ENCODE measurements at places on chromosomes 13 and 19. TPM values are rescaled to one million over a fixed set of nuclear protein-coding genes. Genes with fewer than 3 reads are reported as not detected.

The IRGC gene
- total RNA-seq = not detected

The DMKN gene
- total RNA-seq = not detected

The LHB gene
- not detected for total RNA-seq

The LENG9 gene
- total RNA-seq = 4.8 TPM

The GZMM gene
- total RNA-seq = not detected

The APOC1 gene
- total RNA-seq = 1.5 TPM

The NTF4 gene
- total RNA-seq = not detected

The CEACAM20 gene
- not detected for total RNA-seq

The CGB7 gene
- not detected for total RNA-seq

The URAD gene
- not detected for total RNA-seq

The COMP gene
- not detected for total RNA-seq

The ZNF8 gene
- total RNA-seq = 2.6 TPM

The CYP2A7 gene
- not detected for total RNA-seq

The ZNF14 gene
- 5.3 TPM for total RNA-seq

The MBD3L3 gene
- not detected for total RNA-seq

The ELSPBP1 gene
- total RNA-seq = not detected

The SHANK1 gene
- 0.19 TPM for total RNA-seq

The WDR87 gene
- not detected for total RNA-seq

The KLK10 gene
- 2.3 TPM for total RNA-seq

The POLRMT gene
- 19.3 TPM for total RNA-seq

Measured in bladder microvascular endothelial cell (primary cell).